CD8-positive, alpha-beta memory T cell (primary cell): ENCODE measurements at places on chromosomes 2 and 18. TPM values are rescaled to one million over a fixed set of nuclear protein-coding genes. Genes with fewer than 3 reads are reported as not detected.

The AOX1 gene
- total RNA-seq = not detected

The ZC3H15 gene
- total RNA-seq = 104 TPM

The GALNT14 gene
- 0.62 TPM for total RNA-seq

The KATNAL2 gene
- total RNA-seq = 0.98 TPM

The LOXHD1 gene
- total RNA-seq = not detected

The ITGB6 gene
- not detected for total RNA-seq

The PIEZO2 gene
- total RNA-seq = not detected

The GLS gene
- total RNA-seq = 209 TPM

The IL36B gene
- not detected for total RNA-seq

The XDH gene
- total RNA-seq = not detected

The ALPG gene
- total RNA-seq = not detected

The MEIS1 gene
- total RNA-seq = not detected

The VWC2L gene
- total RNA-seq = not detected

The WNT10A gene
- 1.0 TPM for total RNA-seq

The SPEG gene
- total RNA-seq = 0.94 TPM

The MOGAT1 gene
- not detected for total RNA-seq

The MAPK4 gene
- total RNA-seq = not detected

The NOL4 gene
- not detected for total RNA-seq

The ABCG8 gene
- not detected for total RNA-seq

The KCNJ3 gene
- total RNA-seq = not detected

The SOWAHC gene
- 0.11 TPM for total RNA-seq

The DUSP2 gene
- total RNA-seq = 214 TPM

The BOK gene
- not detected for total RNA-seq

The FBXO11 gene
- 41.2 TPM for total RNA-seq

The EIF2AK2 gene
- total RNA-seq = 39.8 TPM

The ICOS gene
- total RNA-seq = 84.5 TPM

The TCF23 gene
- total RNA-seq = not detected

The TTN gene
- total RNA-seq = 0.80 TPM

The TMEM247 gene
- total RNA-seq = not detected

The MAL gene
- total RNA-seq = 27.3 TPM

The NAT8 gene
- not detected for total RNA-seq

The GLI2 gene
- not detected for total RNA-seq

The SIGLEC15 gene
- total RNA-seq = not detected

The ANKRD30B gene
- total RNA-seq = not detected

The LRRTM1 gene
- not detected for total RNA-seq

The CPLX4 gene
- not detected for total RNA-seq

The PAX3 gene
- not detected for total RNA-seq

The C2orf66 gene
- total RNA-seq = not detected

The FRZB gene
- total RNA-seq = not detected

The WDR7 gene
- total RNA-seq = 20.6 TPM

The AKAIN1 gene
- total RNA-seq = not detected

The SERPINB7 gene
- not detected for total RNA-seq

The SLC14A1 gene
- 3.6 TPM for total RNA-seq

The HOXD3 gene
- not detected for total RNA-seq

The GALNT5 gene
- total RNA-seq = not detected

The AQP12B gene
- total RNA-seq = not detected

The STPG4 gene
- not detected for total RNA-seq

The RUFY4 gene
- total RNA-seq = not detected

The PROM2 gene
- total RNA-seq = 0.46 TPM

The SLC9A2 gene
- not detected for total RNA-seq

The B4GALT6 gene
- total RNA-seq = 5.1 TPM

The SCN9A gene
- not detected for total RNA-seq

The COLEC12 gene
- not detected for total RNA-seq

The NFATC1 gene
- total RNA-seq = 45.9 TPM

The FLACC1 gene
- 1.8 TPM for total RNA-seq
